ENCODE measurements at places on chromosomes 6 and 20. TPM values are rescaled to one million over a fixed set of nuclear protein-coding genes. Genes with fewer than 3 reads are reported as not detected.

The FIG4 gene
- total RNA-seq = 43.0 TPM

The VSX1 gene
- under 0.01 TPM for total RNA-seq

The SPAG4 gene
- total RNA-seq = 0.74 TPM

The IL20RA gene
- 0.25 TPM for total RNA-seq

The MAPK13 gene
- total RNA-seq = 1.2 TPM

The MUC21 gene
- not detected for total RNA-seq

The LY6G5B gene
- total RNA-seq = 3.4 TPM

The HCRTR2 gene
- total RNA-seq = 13.3 TPM

The SGK2 gene
- 0.74 TPM for total RNA-seq

The BPIFA1 gene
- not detected for total RNA-seq

The HLA-G gene
- not detected for total RNA-seq

The KIF13A gene
- 14.5 TPM for total RNA-seq

The DLK2 gene
- total RNA-seq = 4.4 TPM

The CCN2 gene
- 16.2 TPM for total RNA-seq
